Muscle of leg (tissue), 16 donors: ENCODE measurements at places on chromosomes 16 and 17. TPM values are rescaled to one million over a fixed set of nuclear protein-coding genes. Genes with fewer than 3 reads are reported as not detected.
A peak's percentile ranks its signal among the peaks of the same experiment; 100 is the strongest.

The GAS2L2 gene
- not detected for polyA plus RNA-seq

The CFAP97D1 gene
- polyA plus RNA-seq = not detected

The STX4 gene
- 41.4 TPM for polyA plus RNA-seq

The PNMT gene
- 2.1 TPM for polyA plus RNA-seq

The FBXL16 gene
- 0.18 TPM for polyA plus RNA-seq

The PMFBP1 gene
- polyA plus RNA-seq = 2.3 TPM

The PLEKHH3 gene
- polyA plus RNA-seq = 27.2 TPM

The RNF157 gene
- polyA plus RNA-seq = 7.5 TPM

GRCh38 chr16:50742576-50743200 is 802 bp downstream of the CYLD start:
- DNase-seq = peak; percentile 36
- peak overlapping the region; percentile 82 for H3K4me3 ChIP-seq
- H3K27ac ChIP-seq = peak overlapping the region; percentile 55
- H3K36me3 ChIP-seq = no peaks in the 10 kb centered on the region
- no peaks in the 10 kb centered on the region for H3K27me3 ChIP-seq

GRCh38 chr16:70630960-70631745 is 15.2 kb upstream of the IL34 start:
- no peaks in the 10 kb centered on the region for H3K27me3 ChIP-seq
- H3K27ac ChIP-seq = peak overlapping the region; percentile 20
- peak; percentile 71 for DNase-seq
- H3K36me3 ChIP-seq = no peaks in the 10 kb centered on the region
- H3K4me1 ChIP-seq = no peaks in the 10 kb centered on the region
- H3K4me3 ChIP-seq = no peak overlapping the region

- no peak overlapping the region for H3K27ac ChIP-seq
- no peak overlapping the region for H3K4me3 ChIP-seq
- no peaks in the 10 kb centered on the region for H3K27me3 ChIP-seq
- no peak for DNase-seq
- H3K36me3 ChIP-seq = no peaks in the 10 kb centered on the region
These were observed 30.8 kb upstream of the ABCA5 start for GRCh38 chr17:69357701-69358100.

- no peak for DNase-seq
- H3K4me1 ChIP-seq = peaks cover 3% of the 10 kb centered on the region
- no peak overlapping the region for H3K4me3 ChIP-seq
- H3K27me3 ChIP-seq = no peaks in the 10 kb centered on the region
- no peak overlapping the region for H3K27ac ChIP-seq
These were observed 690.5 kb downstream of the KCNJ2 start for GRCh38 chr17:70859829-70860228.

- no peak for DNase-seq
- H3K27me3 ChIP-seq = no peaks in the 10 kb centered on the region
- H3K36me3 ChIP-seq = no peaks in the 10 kb centered on the region
- H3K27ac ChIP-seq = no peak overlapping the region
These were observed 15.5 kb upstream of the USP31 start for GRCh38 chr16:23164736-23165135.

DNA sequence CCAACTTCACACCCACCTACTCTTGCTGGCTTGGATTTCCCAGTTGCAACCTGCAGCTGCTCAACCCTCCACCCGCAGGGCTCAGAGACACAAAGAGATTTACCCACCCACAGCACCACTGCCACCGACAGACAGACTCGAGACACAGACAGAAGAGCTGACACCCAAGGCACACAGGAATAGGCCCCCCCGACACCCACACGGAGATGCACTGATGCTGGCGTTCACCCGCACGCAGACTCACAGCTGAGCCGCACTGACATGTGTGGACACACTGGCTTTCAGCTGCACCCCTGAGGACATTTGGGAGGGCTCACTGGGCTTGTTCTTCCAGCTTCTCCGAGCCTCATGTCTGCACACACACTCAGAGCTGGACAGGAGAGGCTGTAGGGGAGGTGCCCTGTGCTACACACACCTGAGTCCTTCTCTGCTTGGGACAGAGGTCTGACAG is 8.2 kb downstream of the STX1B start:
- H3K4me3 ChIP-seq = no peak overlapping the region
- no peak for DNase-seq
- H3K36me3 ChIP-seq = no peaks in the 10 kb centered on the region
- H3K4me1 ChIP-seq = peaks cover 33% of the 10 kb centered on the region
- H3K27ac ChIP-seq = no peak overlapping the region

DNA sequence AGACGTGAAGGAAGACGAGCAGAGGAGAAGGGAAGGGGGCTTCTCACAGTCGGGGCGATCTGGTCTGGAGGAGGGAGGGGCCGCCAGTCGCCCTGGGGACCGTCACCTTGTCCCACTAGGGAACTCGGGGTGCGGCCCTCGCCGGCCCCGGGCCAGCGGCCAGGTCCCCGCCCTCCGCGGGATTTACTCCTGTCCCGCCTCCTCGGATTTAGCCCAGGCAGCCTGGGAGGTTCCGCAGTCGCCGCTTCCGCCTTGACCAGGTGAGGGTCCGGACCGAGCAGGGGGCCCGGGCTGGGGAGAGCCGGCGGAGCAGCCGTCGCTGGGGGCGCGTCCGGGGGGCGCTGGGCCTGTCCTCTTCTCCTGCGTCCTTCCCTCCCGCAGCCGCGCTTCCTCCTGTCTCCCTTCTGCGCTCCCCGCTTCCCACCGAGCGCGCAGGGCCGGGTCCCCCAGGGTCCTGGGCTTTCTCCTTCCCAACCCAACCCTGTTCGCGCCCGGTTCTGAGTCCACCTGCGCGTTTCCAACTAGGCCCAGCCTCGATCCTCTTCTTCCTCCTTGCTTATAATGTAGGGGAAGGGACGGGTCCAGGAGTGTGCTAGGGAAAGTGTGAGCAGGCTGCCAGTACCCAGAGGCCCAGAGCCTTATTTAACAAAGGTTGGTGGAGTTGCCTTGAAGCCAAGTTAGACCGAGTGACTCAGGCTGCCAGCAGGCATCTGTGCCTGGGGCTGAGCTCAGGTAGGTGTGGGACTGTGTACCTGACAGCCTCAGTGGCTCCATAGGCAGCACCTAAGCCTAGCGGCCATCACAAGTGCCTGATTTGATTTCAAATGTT is at the start of gene TNK1:
Gene TNK1 (plus strand): TSS at position 235 of the 829 bp plus-strand sequence. CDS start 1,838 bp downstream, outside the sequence.
- H3K4me1 ChIP-seq = peaks cover 29% of the 10 kb centered on the region
- no peak within 1 kb of the TSS for H3K27ac ChIP-seq
- no peak for DNase-seq
- peaks cover 57% of the 10 kb centered on the region for H3K27me3 ChIP-seq
- H3K4me3 ChIP-seq = no peak within 1 kb of the TSS
- H3K36me3 ChIP-seq = no peaks in the 10 kb centered on the region

DNA sequence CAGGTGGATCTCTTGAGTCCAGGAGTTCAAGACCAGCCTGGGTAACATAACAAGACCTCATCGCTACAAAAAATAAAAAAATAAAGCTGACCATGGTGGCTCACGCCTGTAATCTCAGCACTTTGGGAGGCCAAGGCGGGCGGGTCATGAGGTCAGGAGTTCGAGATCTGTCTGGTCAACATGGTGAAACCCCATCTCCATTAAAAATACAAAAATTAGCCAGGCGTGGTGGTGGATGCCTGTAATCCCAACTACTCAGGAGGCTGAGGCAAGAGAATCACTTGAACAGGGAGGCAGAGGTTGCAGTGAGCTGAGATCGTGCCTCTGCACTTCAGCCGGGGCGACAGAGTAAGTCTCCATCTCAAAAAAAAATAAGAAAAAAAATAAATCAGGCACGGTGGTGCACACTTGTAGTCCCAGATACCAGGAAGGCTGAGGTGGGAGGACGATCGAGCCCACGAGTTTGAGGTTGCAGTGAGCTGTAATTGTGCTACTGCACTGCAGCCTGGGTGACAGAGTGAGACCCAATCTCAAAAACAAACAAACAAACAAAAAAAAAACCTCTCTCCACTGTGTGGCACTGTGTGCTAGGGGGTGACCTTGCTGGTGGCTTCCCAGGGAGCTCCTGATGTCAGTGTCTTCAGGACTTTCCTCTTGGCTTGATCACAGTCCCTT is 19.8 kb upstream of the MAPK3 start:
- no peaks in the 10 kb centered on the region for H3K27me3 ChIP-seq
- H3K4me3 ChIP-seq = no peak overlapping the region
- no peak for DNase-seq

DNA sequence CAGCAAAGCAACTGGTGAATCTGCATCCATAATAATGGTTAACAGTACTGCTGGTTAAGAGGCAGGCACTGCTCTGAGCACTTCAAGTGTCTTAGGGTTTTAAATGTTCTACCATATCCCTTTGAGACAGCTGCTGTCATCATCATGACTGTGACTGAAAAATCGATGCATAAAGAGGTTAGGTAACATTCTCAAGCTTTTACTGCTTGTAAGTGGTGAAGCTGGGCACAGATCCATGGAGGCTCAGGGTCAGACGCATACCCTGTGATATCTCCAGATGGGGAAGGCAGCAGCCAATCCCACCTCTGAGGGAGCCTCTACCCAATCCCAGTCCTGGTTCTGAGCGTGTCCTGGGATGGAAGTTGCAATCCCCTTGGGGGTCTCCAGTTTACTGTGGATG is 57.6 kb upstream of the SOX9 start:
- no peaks in the 10 kb centered on the region for H3K27me3 ChIP-seq
- peaks cover 10% of the 10 kb centered on the region for H3K4me1 ChIP-seq
- H3K4me3 ChIP-seq = no peak overlapping the region
- DNase-seq = peak; percentile 7
- no peaks in the 10 kb centered on the region for H3K36me3 ChIP-seq

DNA sequence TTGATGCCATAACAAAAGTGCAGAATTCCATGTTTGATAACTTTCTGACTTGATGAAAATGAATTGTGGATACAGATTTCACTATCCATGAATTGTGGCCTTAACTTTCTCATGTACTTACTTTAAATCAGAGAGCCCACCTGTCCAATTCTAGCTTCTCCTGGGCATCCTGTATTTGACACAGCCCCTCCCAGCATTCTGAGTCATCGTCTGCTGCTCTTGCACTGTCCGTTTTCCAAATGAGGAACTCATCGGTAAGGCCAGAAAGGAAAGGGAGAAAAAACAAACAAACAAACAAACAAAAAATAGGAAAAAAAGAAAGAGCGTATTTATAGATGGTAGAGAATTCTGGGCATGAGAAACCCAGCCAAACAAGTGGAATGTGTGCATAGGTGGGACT is 361.6 kb downstream of the WWOX start:
- H3K4me3 ChIP-seq = no peak overlapping the region
- peaks cover 4% of the 10 kb centered on the region for H3K27me3 ChIP-seq
- DNase-seq = no peak
- H3K27ac ChIP-seq = no peak overlapping the region
- H3K36me3 ChIP-seq = no peaks in the 10 kb centered on the region
- H3K4me1 ChIP-seq = no peaks in the 10 kb centered on the region

DNA sequence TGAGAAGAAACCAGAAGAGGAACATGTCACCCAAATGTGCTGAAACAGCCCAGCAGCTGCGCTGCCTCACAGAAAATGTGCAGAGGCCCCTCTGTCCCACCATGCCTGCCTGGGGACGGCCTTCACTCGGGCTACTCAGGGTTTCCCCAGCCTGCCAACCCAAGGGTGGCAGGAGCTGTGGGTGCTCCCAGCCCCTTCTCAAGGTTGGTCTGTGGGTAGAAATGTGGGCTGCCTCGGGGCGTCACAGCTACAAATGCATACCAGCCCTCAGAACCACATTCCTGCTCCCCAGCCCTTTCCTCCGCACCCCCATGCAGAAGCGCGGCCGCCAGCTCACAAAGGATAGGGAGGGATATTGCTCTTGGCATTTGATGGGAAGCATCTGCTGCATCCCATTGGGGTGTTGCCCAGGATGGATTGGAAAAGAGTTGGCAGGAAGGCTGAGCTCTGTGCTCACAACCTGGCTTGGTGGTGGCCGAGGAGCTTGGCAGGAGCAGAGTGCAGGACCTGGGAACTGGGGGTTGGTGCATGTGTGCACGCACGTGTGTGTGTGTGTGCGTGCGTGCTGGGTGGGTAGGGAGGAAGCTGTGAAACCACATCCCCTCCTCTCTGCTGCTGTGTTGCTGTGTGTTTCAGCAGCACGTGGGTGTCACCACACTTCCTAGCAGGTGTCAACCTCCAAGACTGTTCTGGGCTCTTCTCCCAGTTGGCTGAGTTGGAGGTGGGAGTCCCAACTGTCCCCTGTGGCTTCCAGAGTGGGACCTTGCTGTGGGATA is 304.4 kb downstream of the SEC14L1 start:
- peak; percentile 87 for DNase-seq
- no peaks in the 10 kb centered on the region for H3K27me3 ChIP-seq
- peaks cover 12% of the 10 kb centered on the region for H3K36me3 ChIP-seq
- peak overlapping the region; percentile 77 for H3K27ac ChIP-seq
- H3K4me3 ChIP-seq = no peak overlapping the region
- peaks cover 70% of the 10 kb centered on the region for H3K4me1 ChIP-seq

DNA sequence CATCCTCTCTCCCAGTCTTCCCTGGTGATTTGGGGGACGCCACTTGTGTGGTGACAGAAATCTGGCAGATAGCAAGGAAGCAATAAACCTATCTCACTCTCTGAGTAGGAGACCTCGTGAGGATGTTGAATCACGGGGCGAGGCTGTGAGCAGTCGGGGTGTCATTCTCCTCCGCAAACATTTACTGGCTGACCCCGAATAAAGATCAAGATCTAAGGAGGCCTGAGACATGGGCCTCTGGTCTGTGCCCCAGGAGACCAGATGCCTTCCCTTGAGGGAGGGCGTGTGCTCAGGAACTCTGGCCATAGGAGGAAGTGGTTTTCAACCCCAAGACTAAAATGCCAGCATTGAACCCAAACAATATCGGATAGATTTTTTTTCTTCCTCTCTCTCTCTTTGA is 53.1 kb downstream of the FOXL1 start:
- H3K27me3 ChIP-seq = peaks cover 18% of the 10 kb centered on the region
- H3K36me3 ChIP-seq = no peaks in the 10 kb centered on the region
- DNase-seq = no peak
- no peaks in the 10 kb centered on the region for H3K4me1 ChIP-seq
- H3K27ac ChIP-seq = no peak overlapping the region

DNA sequence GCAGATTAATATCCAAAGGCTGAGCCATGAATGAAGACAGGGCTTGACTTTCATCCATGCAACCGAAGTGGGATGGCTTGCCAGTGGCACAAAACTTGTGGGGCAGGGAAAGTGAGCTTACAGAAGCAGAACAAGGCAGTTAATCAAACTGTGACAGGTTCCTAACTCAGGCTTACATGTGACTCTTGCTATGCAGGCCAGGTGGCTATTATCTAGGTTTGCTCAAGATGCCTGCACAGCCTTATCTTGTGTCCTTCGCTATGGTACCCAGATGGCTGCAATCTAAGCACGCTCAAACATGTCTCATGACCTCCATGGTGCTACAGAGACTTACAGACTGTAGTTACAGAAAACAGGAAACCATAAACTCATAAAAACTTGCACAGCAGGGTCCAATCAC is 8.6 kb upstream of the DNAH9 start:
- no peaks in the 10 kb centered on the region for H3K36me3 ChIP-seq
- H3K27ac ChIP-seq = no peak overlapping the region
- DNase-seq = no peak
- no peak overlapping the region for H3K4me3 ChIP-seq

GRCh38 chr17:71003736-71004135 is 834.4 kb downstream of the KCNJ2 start:
- no peaks in the 10 kb centered on the region for H3K36me3 ChIP-seq
- no peak overlapping the region for H3K27ac ChIP-seq
- H3K4me1 ChIP-seq = no peaks in the 10 kb centered on the region
- DNase-seq = no peak

- no peak overlapping the region for H3K27ac ChIP-seq
- peaks cover 10% of the 10 kb centered on the region for H3K4me1 ChIP-seq
- no peaks in the 10 kb centered on the region for H3K27me3 ChIP-seq
- H3K36me3 ChIP-seq = peaks cover 14% of the 10 kb centered on the region
- H3K4me3 ChIP-seq = no peak overlapping the region
These were observed 2.5 kb downstream of the CIAPIN1 start for GRCh38 chr16:57444711-57445110.
